Lung (tissue), 17 donors: ENCODE measurements at places on chromosomes 11 and 22. TPM values are rescaled to one million over a fixed set of nuclear protein-coding genes. Genes with fewer than 3 reads are reported as not detected.

Gene C2CD2L
- total RNA-seq, result 20.7 TPM

- no peak for DNase-seq
- H3K4me1 ChIP-seq, result peaks cover 3% of the 10 kb centered on the region
- no peak overlapping the region for H3K4me3 ChIP-seq
- no peak overlapping the region for H3K27ac ChIP-seq
Measured at GRCh38 chr11:61119055-61119454, 16.8 kb downstream of the CD5 start.

GRCh38 chr11:110778343-110778742 lies 66.1 kb upstream of the ARHGAP20 start:
- H3K27ac ChIP-seq, result no peak overlapping the region
- peaks cover 5% of the 10 kb centered on the region for H3K4me1 ChIP-seq
- peak; percentile 87 for DNase-seq
- H3K36me3 ChIP-seq, result no peaks in the 10 kb centered on the region

DNA sequence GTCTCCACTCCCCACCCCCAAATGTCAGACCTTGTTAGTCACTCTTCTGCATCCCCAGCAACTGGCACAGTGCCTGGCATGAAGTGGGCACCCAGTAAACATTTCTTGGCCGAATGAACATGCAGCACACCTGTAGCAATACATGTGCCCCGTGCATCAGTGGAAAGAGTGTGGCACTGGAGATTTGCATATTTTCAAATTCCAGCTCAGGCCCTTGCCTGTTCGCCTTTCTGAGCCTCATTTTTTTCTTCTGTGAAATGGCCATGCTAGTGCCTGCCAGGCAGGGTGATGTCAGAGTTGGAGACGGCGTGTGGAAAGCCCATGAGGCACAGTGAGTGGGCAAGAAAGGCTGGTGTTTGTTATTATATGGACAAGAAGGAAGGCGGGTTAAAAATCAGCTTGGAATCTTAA lies 38.7 kb downstream of the CD82 start:
- peaks cover 44% of the 10 kb centered on the region for H3K4me1 ChIP-seq
- no peaks in the 10 kb centered on the region for H3K27me3 ChIP-seq
- no peak overlapping the region for H3K27ac ChIP-seq
- peaks cover 21% of the 10 kb centered on the region for H3K36me3 ChIP-seq
- H3K4me3 ChIP-seq, result no peak overlapping the region
- no peak for DNase-seq

Gene PKNOX2
- total RNA-seq, result 10.6 TPM

- H3K4me3 ChIP-seq, result no peak overlapping the region
- no peak overlapping the region for H3K27ac ChIP-seq
- H3K27me3 ChIP-seq, result no peaks in the 10 kb centered on the region
- H3K36me3 ChIP-seq, result no peaks in the 10 kb centered on the region
- H3K4me1 ChIP-seq, result peaks cover 3% of the 10 kb centered on the region
- peak; percentile 50 for DNase-seq
Measured at GRCh38 chr11:69395287-69395686, 86.2 kb upstream of the LINC01488 start.
